Activated CD8-positive, alpha-beta T cell treated with anti-CD3 and anti-CD28 coated beads for 36 hours (primary cell): ENCODE measurements at places on chromosomes 3 and 15. TPM values are rescaled to one million over a fixed set of nuclear protein-coding genes. Genes with fewer than 3 reads are reported as not detected.

Gene FAM81A
- 1.5 TPM for total RNA-seq

Gene GABRB3
- total RNA-seq = not detected

Gene MYO5A
- 22.6 TPM for total RNA-seq

Gene C3orf70
- 0.04 TPM for total RNA-seq

Gene RHCG
- total RNA-seq = not detected

Gene SKIC8
- total RNA-seq = 63.0 TPM

Gene TTLL3
- total RNA-seq = 61.1 TPM

Gene SLITRK3
- total RNA-seq = not detected

Gene TFG
- 59.2 TPM for total RNA-seq

Gene SNUPN
- total RNA-seq = 28.5 TPM

Gene SLC15A2
- total RNA-seq = 1.7 TPM

Gene EIF1B
- total RNA-seq = 38.2 TPM

Gene CYP1A2
- not detected for total RNA-seq

Gene TXNRD3
- 5.0 TPM for total RNA-seq

Gene MYZAP
- total RNA-seq = not detected

Gene P2RY13
- not detected for total RNA-seq

Gene OCA2
- total RNA-seq = not detected

Gene LRTM1
- not detected for total RNA-seq

- DNase-seq = no peak
These were observed 17.8 kb downstream of the MAP2K1 start for GRCh38 chr15:66404532-66404931.

GRCh38 chr3:100893590-100893989 is 99.6 kb downstream of the ABI3BP start:
- DNase-seq = no peak

- no peak for DNase-seq
These were observed 471.4 kb upstream of the NAALADL2 start for GRCh38 chr3:174387736-174388135.

- no peak for DNase-seq
These were observed 197.6 kb downstream of the THSD4 start for GRCh38 chr15:71312731-71313460.

- no peak for DNase-seq
These were observed 29.0 kb upstream of the TBC1D21 start for GRCh38 chr15:73844356-73844755.

GRCh38 chr15:61839546-61839945 is 220.7 kb downstream of the VPS13C start:
- DNase-seq = no peak

DNA sequence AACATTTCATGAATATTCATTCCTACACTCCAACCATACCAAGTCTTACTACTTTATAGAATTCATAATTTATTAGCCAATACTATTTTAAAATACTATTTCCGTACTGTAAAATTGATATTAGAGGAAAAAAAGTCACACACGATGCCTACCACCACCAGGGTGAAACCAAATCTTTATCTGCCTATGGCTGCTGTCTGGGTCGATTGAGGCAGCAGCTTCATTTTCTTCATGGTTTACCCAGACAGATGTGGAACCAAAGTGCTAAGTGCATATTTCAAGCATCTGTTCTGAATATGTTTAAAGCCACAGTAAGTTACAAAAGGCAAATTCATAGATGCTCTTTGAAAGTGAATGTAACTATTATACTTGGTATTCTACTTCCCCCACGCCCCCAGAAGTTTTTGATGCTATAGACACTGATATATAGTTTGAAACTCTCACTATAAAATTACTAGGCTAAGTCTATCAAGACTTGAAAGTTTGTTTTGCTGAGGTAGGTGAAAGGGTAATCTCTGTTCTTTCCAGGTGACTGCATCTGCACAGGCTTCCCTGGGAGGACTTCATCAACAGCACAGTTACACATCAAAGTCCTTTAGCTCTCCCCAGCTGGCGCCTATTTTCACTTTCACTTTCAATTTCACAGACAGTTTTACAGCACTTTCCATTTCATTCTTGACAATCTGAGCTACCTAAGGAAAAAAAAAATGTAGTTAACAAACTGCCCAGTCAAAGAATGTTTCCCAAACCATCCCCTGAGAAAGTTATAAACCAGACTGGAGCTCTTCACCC is 113.9 kb downstream of the POLQ start:
- peak; percentile 58 for DNase-seq

DNA sequence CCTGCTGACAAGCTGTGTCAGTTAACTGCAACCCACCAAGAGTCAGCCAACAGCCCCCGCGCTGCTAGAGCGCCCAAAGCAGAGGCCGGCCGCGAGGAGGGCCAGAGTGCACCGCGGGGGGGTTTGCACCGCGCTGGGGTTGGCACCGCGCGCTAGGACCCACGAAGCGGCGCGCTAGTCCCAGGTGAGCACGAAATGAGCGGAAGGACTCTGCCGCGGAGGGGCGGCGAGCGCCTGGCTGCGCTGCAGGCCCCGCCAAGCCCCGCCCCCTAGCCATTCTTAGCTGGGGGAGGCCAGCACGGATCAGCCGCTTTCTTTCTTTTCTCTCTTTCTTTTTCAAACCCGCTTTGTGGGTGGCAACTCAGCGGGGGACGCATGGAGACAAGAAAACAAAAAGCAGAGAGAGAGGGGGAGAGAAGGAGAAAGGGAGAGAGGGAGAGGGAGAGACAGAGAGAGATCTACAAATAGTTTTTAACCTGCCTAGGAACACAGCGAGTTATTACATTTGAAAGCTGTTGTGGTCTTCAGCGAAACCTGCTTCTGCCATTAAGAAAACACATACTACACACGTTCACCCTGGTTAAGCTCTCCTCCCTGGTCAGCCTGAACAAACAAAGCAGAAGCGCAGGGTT is 6.9 kb upstream of the FOXB1 start:
- peak; percentile 86 for DNase-seq

- DNase-seq = no peak
These were observed 5.4 kb downstream of the DNAH1 start for GRCh38 chr3:52321481-52321880.

- no peak for DNase-seq
These were observed 40.1 kb downstream of the TRIM42 start for GRCh38 chr3:140717921-140718320.

GRCh38 chr3:125695688-125696087 is 100.4 kb upstream of the OSBPL11 start:
- DNase-seq = no peak

DNA sequence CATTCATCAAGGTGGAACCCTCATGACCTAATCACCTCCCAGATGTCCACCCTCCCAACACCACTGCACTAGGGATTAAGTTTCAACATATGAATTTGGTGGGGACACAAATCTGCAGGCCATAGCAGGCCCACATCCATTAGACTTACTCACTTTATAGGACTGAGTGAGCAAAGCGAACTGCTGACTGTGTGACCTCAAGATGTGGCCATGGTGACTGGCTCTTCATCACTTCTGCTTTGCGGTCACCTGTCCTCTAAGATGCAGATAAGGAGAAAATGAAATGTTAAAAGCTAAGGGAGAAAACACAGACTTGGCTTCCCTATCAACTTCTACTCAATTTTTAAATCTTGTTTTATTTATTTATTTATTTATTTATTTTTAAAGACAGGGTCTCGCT is 14.5 kb upstream of the DCP1A start:
- no peak for DNase-seq

DNA sequence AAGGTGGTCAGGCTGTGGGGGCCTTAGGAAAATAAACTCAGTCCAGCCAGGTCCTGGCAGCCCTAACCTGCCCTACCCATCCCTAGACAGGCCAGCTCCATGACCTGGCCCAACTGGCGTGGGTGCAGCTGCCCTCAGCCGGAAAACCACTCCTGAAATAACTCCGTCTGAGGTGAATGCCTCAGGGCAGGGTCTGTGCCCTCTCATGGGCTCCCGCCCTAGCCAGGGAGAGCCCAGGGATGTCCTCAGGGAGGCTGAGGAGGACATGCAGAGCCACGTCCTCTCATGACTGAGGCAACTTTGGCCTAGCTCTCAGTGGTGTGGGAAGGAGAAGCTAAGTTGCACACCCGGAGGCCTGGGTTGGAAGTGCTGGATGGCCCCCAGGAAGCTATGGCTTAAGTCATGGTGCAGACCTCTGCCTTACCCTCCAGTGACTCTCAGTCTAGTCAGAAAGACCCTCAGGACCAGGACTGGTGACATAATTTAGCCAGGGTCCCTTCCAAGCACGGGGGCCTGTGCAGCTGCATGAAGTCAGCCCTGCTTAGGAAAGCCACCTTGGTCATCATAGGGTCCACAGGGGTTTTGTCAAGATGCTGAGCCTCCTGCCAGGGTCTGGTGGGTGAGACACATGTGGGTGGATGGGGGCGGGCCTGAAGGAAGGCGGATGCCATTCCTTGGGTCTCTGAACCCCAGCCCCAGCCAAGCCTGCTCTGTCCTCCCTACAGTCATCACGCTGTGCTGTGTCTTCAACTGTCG is 7.4 kb downstream of the TMIE start:
- DNase-seq = no peak

- no peak for DNase-seq
These were observed 38.7 kb downstream of the SENP8 start for GRCh38 chr15:72156928-72157327.

DNA sequence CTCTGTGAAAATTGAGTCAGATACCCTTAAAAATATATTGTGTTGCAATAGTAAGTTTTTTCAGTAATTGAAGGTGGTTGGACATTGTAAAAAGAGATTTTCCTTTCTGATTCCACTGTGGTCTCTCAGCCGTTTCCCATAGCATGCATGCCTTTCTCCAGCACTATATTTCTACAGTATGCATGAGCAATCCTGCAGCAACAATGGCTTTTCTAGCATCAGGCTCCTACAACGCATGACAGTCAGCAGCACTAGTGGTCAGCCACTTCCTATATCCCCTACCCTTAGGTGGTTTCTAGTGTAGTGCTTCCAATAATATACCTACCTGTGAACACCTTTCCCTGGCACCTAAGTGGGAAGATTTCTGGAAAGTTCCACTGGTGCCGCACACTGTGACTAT is 55.4 kb upstream of the SNRPN start:
- no peak for DNase-seq

DNA sequence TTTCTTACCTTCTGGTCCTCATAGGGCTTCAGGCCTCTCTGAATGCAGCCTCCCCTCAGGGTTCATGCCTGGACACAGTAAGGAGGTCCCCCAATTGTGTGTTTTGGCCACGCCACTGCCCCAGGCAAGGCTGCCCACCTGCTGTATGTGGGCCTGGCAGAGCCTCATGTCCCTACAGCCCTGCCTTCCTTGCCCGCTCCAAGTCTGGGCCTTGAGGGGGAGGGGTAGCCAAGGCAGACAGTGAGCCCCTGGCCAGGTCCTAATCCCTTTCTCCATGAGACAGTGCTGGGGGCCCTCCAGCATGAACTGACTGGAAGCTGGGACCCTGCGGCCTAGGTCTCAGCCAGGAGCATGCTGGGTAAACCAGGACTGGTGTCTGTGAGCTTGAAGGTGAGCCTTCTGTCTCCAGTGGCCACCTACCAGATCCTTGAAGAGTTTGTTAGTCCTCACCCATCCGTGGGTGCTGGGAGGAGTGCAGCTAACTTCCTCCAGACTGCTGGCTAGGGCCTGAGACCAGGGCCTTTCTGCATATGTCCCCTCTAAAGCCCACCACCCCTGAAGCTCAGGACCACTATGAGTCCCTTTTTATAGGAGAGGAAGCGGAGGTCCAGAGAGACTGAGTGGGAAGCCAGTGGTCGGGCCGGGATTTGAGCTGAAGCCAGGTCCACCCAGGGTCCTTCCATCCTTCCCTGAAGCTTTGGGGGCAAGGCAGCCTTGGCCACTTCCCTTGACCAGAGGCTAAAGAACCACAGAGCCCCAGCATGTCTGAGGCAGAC is 8.7 kb downstream of the ZBTB47 start:
- no peak for DNase-seq

DNA sequence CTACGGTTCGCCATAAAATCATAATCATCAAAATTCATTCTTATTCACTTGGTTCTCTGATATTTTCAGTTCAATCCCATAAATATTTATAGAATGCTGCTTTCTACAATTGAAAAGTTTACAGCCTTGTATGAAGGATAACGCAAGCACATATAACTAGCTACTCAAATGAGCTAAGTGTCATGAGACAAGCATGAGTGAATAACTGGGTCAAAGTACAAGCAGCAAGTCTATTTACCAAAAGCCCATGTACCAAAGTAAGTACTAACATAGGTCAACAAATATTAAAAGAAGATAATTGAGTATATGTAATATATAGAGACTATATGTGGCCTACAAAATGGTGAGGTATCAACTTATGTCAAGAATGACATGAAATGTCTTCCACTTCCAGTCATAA is 596.6 kb downstream of the GBE1 start:
- no peak for DNase-seq

DNA sequence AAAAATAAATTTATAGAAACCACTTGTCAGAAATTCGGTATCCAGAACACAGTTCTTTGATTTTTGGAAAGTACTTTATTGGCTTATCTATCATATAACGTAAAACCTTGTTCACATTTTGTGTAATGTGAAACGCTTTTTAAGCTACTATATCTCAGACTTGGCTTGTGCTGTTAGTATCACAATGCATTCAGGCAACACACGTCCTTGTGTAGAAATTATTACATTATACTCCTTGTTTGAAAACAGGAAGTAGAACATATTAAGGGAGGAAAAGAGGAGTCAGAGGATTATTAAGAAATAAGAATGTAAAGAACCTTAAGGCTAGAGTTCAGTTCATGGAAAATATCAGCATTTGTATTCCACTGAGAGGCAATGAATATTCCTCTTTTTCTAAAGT is 1.6 kb downstream of the DNAJC13 start:
- no peak for DNase-seq

GRCh38 chr3:64083575-64083974 is 60.3 kb upstream of the PSMD6 start:
- no peak for DNase-seq

DNA sequence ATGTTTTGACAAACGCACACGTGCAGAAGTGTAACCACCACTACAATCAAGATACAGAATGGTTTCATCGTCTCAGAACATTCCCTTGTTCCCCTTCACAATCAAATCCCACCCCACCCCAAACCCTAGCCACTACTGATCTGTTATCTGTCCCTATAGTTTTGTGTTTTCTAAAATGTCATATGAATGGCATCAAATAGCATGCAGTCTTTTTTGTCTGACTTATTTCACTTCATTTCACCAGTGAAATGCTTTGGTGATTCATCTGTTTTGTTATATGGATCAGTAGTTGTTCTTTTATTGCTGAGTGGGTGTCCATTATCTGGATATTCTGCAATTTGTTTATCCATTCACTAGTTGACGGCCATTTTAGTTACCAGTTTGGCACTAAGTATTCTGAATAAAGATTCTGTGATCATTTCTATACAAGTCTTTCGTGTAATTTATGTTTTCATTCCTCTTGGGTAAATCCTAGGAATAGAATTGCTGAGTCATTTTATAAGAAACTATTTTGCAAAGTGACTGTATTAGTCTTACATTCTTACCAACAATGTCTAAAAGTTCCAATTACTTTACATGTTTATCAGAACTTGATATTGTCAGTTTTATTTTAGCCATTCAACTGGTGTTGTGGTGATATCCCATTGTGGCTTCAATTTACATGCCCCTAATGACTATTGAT is 232.8 kb downstream of the CLSTN2 start:
- DNase-seq = no peak
